ENCODE measurements at places on chromosomes 1 and 21.

DNA sequence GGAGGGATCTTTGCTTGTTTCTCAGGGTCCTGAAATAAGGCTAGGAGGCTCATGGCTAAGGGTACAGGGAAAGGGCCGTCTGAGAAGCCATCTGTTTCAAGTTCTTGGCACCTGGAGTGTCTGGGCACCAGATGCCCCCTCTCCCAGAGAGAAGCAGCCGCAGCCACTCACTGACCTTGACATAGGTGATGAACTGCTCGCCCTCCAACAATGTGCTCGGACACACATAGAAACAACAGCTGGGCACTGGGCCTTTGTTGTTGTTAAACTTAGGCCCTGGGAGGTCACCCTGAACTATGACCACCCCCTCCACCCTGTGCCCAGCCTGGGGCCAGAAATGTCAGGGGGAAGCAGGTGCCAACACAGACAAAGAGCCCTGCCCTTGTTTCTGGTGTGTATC lies 9.2 kb upstream of the TNNI1 start:
- no peak for DNase-seq

DNA sequence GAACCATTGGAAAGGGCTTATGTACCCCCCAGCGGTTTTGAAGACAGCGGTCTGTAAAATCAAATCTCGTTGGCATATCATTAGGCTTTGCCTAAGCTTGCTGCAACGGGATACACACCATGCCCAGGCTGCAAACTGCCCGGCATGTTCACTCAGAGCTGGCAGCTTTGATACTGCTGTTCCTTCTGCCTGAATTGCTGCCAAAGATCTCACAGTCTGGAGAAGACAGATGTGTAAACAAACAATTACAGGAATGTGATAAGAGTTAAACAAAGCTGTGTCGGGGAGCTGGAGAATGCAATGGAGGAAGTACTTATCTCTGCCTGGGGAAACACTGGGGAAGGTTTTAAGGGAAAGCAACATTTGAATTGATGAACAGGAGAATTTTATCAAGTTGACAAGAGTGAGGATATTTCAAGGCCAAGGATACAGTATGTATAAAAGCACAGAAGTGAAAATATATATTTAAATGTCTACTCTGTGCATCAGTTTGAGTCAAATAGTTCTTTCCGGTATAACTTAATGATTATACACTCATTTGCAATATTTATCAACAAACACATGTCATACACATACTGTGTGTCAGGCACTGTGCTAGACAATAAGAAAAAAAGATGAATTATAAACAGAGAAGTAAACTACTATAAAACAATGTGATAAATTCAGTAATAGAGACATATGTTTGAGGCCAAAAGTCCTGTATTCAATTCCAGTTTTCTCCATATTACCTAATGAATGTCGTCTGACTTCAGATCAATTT lies 29.9 kb downstream of the CHML start:
- DNase-seq = peak; percentile 48

GRCh38 chr1:170701962-170702361 lies 38.0 kb downstream of the PRRX1 start:
- DNase-seq = no peak

DNA sequence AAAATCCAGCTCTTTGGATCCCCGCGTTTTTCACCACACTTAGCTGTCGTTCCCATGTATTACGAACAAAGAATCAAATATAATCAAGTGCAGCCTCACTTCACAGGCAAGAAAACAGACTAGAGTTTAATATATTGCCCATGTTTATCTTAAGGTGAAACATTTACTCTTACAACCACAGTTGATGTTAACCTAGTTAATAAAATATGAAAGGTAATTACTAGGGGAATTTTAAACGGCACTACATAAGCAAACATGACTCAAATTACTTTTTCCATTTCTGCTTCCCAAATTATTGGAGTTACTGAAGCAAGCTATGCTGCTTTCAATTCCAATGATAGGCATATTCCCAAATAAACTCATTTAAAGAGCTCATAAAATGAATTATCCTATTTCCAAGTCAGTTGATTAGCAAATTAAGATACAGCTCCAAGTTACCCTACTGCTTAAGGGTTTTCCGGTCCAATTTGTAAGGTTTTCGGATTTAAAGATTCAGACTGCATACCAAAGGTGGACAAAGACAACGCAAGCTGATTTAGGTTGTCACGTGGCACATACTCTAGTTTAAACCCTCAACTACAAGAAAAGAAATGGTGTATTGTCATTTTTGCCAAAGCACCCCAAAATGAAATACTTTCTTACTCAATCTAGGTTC lies 5.9 kb downstream of the COX20 start:
- no peak for DNase-seq

DNA sequence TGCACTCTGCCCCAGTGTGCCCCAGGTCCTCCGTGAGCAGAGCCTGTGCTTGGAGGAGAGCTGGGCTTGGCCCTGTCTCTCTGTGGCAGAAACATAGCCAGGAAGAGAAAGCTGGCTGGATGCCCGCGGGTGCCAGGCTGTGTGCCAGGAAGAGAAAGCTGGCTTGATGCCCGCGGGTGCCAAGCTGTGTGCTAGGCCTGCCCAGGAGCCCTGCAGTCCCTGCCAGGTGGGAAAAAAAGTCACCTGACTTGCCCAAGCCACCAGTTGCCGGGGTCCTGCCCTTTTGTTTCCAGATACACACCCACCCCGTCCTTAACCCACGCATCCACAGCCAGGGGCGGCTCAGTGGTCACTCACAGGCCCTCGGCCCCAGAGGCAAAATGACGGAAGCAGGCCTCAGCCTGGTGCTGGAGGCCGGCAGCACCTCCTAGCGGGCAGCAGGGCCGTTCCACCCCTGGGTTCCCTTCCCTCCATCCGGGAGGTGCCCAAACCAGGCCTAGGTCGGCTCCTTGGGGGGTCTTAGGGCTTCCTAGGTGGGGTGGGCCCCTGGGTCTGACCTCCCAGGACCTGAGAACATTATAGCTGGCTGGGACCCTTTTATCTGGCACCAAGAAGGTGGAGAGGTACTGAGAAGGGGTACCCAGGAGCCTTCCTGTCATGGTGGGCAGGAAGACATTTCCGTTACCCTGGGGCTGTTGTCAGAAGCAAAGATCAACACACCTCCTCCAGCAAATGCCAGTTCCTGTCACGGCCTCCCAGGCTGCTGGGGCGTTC lies 9.1 kb downstream of the ITGB2 start:
- DNase-seq = peak; percentile 86

- DNase-seq = no peak
Observed at GRCh38 chr1:3651930-3652547, at the start of gene TP73. TSS of gene TP73 (plus strand) at chr1:3652516. CDS start at chr1:3682366, 29,850 bp downstream.

DNA sequence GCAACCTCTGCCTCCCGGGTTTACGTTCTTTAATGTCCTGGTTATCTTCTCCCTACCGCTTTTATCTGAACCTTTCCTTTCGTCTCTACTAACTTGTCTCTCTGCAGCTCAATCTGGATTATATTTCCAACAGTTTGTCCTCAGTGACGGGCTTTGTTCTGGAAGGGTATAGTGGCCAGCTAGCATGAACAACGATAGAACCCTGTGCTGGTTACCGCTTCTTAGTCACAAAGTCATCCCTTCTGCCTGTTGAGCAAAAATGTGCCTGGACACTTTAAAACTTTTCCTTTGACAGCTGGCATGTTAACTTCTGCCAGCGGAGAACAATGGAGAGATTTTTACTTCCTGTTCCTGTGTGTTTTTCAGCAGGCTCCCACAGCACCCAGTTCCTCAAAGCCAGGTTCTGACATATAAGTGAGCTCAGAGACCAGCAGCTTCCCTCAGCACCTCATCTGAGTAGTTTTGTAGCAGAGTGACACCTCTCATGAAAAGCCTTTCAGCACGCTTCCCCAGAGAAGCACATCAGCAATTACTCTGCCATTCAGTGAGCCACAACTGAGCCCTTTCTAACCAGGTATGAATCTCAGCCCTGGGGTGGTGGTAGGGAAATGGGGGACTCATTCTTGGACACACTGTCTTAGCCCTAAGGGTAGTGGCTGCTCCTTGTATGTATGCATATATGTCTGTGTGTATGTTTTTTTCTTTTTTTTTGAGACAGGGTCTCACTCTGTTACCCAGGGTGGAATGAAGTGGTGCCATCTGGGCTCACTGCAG lies 23.6 kb upstream of the CCDC17 start:
- DNase-seq = no peak

DNA sequence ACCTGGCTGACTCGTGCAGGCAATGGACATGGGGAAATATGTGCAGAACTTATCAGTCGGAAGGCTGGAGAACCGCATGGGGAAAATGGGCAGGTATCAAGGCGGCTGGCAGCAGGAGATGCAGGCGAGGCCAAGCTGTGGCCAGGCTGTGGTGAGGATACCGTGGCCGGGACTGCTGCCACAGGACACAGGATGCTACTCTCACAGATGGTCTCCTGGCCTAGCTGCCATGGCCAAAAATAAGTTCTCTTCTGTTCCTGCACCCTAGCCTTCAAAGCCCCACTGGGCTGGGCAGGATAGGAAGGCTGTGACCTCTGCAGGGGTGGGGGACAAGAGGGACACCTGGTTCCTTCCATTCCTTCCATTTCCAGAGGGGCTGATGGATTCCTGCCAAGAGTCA lies 26.4 kb downstream of the TEX35 start:
- DNase-seq = no peak

GRCh38 chr1:3658231-3658615 lies 5.9 kb downstream of the TP73 start:
- no peak for DNase-seq

DNA sequence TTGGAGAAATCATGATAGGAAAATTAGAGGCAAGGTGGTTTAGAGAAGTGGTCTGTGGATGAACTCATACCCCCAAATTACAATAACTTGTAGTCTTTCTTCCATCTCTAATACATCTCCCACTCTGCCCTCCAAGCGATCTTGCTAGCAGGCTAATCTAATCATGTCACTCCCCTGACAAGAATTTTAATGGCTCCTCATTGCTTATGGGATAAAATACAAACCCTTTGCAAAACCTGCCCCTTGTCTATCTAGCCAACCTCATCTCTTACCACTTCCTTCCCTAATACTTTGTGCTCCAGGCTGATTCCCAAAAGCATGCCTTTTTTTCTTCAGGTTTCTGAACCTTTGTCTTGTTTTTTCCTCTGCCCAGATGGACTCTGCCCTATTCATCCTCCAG lies 71.3 kb upstream of the LRRN2 start:
- DNase-seq = no peak

- no peak for DNase-seq
Observed at GRCh38 chr1:94709891-94710581, 110.1 kb upstream of the SLC44A3 start.

DNA sequence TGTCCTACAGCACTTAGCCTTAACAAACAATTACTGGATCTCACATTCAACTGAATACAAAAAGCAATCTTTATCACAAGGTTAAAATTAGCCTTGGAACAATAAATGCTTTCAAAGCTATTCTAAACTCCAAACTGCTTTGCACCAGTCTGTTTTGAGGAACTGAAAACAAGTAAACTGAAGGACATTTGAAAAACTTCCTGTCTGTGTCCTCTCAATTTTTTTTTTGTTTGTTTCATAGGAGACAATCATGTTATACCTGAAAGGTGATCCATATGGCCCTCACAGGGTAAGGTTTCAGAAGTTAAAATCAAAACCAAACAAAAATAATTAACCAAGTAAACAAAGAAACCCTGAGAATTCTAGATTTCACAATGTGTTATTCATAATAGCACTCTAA lies 459.1 kb downstream of the DPYD start:
- no peak for DNase-seq

GRCh38 chr1:4755301-4755845 lies 101.0 kb downstream of the AJAP1 start:
- DNase-seq = no peak

DNA sequence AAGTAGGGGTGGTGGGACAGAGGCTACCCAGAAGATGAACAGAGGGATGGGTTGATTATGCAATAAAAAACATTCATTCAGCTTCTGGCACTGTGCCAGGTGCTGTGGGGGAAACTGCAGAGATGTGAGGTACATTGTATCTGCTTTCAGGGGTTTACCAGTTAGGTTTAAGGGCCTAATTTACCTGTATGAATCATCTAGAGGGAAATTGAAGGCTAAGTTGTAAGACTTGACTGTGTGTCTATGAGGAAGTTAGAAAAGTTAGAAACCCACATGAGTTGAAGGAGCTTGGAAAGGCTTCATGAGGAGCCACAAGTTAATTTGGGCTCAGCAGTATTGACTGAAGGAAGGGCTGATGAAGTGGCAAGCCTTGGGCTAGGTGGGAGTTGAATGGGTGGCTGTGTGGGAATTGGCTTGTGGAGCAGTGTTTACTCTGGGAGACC lies 36.7 kb upstream of the APOBEC4 start:
- DNase-seq = no peak

DNA sequence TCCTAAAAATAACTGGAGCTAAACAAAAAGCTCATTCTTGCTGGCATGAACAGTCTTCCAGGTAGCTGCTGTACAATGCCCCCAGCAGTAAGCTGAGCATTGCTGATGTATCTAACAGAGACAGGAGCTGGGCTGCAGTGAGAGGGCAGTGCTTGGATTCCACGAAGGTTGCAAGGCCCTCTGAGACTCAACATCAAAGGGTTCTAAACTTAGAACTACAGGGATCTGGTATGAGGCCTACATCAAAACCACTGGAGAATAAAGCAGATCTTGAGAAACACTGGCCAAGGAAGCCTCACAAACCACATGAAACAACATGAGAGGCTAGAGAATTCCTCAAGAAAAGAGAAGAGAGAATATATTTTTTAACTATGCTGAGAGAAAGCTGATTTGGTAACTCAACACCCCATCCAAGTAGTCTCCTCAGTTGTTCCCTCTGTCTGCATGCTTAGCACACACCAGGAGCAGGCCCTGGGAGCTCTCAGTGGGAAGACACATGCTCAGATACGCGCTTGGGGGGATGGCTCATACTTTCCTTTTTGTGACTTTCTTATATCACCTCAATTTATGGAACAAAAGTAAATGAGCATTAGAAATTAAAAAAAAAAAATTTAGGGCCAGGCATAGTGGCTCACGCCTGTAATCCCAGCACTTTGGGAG lies 27.7 kb downstream of the DSTYK start:
- no peak for DNase-seq

DNA sequence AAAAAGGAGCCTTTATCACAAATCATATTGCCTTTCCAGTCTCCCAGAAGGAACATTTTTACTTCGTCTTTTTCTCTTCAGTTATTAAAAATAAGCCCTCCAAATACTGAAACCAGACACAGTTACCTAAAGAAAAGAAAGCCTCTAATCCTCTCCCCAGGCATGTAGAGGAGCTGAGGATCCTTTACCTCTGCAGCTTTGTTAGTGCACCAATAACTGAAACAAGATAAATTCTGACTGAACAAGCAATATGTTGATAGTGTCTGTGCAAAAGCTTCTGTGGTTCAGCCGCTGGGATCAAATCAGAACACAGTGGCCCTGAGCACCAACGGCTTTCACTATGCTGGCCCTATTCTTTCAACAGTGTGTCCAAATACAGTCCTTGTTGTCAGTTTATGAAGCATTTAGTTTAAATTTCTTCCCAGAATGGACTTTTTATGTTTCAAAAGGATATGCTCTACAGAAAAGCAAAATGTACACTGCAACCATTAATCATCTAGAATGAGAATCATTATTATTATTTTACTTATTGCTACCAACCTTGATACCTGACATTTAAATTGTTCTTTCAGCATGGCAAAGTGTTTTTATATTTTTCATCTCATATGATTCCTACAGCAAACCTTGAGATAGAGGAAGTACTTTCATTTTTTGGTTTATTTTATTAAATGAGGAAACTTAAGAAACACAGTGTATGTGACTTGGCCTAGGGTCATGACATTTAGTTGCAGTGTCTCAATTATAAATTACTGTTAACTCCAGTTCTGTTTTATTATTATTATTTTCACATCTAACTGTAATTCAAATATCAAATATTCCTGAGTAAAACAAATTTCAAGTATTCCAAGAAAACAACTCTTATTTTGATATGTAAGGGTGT lies 217.9 kb downstream of the NEGR1 start:
- no peak for DNase-seq

GRCh38 chr21:25912402-25912746 lies 177.6 kb downstream of the GABPA start:
- no peak for DNase-seq

- no peak for DNase-seq
Observed at GRCh38 chr1:186837806-186838205, 9.1 kb downstream of the PLA2G4A start.
